Body of pancreas (tissue), 4 donors: ENCODE measurements at places on chromosomes 2 and 18. TPM values are rescaled to one million over a fixed set of nuclear protein-coding genes. Genes with fewer than 3 reads are reported as not detected.

- DNase-seq = no peak
Observed at GRCh38 chr2:65024149-65024829, 31.9 kb upstream of the CEP68 start.

GRCh38 chr18:5893956-5894610 is 1.2 kb downstream of the TMEM200C start:
- no peak for DNase-seq

DNA sequence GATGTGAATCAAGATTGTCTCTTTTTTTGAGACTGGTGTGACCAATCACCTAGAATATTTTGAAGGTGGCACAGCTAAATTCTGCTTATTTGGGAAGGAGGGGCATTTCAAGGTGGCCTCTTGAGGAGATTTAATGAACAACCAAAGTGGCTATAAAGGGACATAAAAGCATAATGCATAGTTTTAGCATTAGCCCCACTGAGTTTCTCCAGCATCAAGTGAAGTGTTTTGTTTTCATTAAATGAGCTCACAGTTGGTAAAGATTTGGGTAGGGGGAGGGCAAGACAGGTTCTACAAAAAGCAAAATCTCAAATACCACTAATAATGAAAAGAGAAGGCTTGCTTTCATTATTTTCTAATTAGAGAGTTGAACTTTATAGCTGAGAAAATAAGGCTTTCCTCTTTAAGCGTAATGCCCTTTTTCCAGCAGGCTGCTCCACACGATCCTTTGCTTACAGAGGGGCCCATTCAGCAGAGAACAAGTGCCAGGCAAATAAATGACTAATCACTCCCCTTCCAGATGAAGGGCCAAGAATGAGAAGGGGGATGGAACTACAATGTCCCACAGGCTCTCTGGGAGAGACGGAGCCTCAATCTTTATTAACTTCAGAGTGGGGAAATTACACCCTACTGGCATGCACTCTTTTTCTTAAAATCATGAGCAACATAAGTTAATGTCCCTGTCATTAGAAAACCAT is 35.9 kb downstream of the LHCGR start:
- no peak for DNase-seq

GRCh38 chr18:907885-908757 is 3.5 kb downstream of the ADCYAP1 start:
- no peak for DNase-seq

GRCh38 chr2:163612332-163612731 is 123.5 kb downstream of the FIGN start:
- no peak for DNase-seq

GRCh38 chr2:63741884-63742579 is 99.7 kb upstream of the UGP2 start:
- DNase-seq = no peak

DNA sequence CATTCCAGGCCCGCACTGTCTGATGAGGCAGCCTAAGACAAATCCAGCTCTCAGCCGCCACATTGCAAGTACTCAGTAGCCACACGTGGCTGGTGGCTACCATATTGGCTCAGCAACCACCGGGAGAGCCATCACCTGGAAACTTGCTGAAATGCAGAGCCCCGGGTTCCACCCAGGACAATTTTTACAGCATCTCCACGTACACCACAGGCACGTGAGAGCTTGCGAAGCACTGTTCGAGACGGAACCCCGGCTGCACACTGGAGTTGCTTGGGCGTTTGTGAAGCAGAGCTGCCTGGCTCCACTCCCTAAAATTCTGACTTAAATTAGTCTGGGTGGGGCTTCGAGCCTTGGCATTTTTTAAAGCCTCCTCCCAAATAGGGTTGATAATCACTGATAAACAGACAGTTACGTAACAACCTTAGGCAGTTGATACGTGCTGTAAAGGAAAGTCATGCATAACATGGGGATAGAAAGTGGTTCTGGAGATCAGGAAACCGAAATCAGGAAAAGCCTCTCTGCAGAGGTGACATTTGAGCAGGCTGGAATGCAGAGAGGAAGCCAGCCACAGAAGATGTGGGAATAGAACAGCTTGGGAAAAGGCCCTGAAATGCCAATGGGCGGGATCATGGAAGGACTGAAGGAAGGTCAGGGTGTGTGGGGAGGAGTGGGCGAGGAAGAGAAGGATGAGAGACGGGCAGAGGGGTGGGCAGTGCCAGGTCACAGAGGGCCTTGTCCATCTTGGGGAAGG is 6.2 kb downstream of the ASAP2 start:
- DNase-seq = no peak

DNA sequence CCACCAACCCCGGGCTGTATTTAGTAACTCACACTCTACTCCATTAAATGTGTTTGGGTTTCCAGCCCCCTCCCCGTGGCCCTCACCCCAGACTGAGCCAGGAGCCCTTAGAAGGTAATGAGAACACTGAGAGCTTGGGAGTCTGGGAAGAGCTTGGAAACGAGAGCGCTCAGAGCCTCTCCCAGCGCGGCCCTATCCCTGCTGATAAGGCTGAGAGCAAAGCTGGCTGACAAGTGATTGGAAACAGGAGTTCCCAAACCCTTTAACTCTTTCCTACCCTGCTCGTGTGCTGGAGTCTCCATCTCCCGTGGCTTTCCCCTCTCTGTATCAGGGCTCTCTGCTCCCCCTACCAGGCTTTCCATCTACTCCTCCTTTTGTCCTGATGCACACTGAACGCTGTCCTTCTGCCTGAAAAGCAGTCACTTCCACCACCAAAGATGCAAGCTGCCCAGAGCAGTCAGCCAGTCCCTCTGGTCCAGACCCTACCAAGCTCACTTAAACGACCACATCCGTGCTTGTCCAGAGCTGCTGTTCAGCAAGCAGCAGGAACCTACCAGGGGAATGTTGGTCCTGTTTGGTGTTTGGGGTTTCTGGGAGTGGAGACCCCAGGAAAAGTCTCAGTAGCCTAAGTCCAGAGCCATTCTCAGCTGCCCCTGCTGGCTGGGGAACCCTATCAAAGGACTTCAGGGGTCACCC is 100.0 kb upstream of the PKDCC start:
- DNase-seq = no peak

DNA sequence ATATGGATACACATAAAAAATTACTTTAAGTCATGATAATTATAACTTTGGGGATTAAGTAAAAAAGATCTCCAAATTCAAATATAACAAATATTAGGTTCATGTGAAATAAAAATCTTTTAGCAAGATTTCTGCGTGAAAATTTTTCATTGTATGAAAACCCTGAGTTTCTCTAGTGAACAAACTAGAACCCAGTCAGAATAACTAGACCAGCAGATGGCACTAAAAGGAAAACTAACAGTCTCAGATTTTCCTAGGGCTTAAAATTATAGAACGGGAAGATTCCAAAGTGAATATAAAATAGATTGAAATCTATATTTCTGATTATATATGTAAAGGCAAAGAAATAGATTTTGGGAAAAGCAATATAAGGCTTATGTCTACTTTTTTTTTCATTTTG is 43.3 kb downstream of the TMEM200C start:
- no peak for DNase-seq

GRCh38 chr2:238289574-238289973 is 1.2 kb upstream of the PER2 start:
- no peak for DNase-seq

DNA sequence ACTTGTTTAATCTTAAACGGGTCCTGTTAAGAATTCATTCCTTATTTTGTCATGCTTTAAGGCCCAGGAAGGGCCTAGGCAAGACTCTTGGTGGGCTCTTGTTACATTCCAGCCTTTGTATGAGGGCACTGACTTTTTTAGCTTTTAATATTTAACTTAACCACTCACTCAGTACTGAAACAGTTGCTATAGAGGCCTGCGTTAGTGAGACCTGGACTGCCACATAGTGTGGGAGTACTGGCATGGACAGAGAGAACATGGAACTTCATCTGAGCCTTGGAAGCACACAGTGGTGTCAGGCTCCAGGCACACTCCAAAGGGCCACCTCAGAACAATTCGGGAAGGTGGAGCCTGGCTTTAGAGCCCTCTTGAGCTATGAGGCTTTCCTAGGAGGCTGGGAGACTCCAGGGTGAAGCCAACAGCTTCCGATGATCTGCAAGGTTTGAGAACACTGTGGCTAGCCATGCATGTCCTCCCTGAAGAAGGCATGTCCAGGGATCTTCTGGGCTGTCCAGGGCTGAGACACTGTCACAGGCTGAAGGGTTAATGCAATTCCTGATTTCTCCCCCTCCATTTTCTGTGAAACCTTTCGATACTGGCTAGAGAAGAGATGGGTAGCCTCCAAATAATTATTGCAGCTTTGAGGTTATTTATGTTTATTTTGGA is 155.4 kb upstream of the ACAA2 start:
- no peak for DNase-seq

GRCh38 chr2:25887624-25888242 is 9.4 kb upstream of the ASXL2 start:
- DNase-seq = no peak

GRCh38 chr2:19138264-19138825 is 220.1 kb downstream of the OSR1 start:
- DNase-seq = no peak

DNA sequence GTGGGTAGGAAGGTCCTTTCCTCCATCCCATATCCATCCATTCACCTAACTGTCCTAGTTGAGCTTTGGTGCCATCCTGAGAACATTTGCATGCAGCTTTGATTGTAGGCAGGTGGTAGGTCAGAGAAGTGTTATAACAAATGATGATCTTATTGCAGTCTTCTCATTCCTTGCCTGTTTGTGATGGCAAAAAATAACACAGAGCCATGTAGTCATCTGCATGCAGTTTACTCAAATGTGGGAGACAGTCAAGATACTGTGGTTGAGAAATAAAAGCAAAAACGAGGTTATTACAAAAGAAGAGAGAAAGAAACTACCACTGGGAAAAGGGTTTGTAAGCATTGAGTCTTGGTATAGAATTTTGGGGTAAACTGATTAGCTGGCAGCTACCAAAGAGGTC is 66.3 kb downstream of the AOX1 start:
- no peak for DNase-seq

- DNase-seq = no peak
Observed at GRCh38 chr2:74429487-74430451, 8.2 kb downstream of the WDR54 start.

- DNase-seq = no peak
Observed at GRCh38 chr2:241853651-241854341, 4.9 kb downstream of the PDCD1 start.

DNA sequence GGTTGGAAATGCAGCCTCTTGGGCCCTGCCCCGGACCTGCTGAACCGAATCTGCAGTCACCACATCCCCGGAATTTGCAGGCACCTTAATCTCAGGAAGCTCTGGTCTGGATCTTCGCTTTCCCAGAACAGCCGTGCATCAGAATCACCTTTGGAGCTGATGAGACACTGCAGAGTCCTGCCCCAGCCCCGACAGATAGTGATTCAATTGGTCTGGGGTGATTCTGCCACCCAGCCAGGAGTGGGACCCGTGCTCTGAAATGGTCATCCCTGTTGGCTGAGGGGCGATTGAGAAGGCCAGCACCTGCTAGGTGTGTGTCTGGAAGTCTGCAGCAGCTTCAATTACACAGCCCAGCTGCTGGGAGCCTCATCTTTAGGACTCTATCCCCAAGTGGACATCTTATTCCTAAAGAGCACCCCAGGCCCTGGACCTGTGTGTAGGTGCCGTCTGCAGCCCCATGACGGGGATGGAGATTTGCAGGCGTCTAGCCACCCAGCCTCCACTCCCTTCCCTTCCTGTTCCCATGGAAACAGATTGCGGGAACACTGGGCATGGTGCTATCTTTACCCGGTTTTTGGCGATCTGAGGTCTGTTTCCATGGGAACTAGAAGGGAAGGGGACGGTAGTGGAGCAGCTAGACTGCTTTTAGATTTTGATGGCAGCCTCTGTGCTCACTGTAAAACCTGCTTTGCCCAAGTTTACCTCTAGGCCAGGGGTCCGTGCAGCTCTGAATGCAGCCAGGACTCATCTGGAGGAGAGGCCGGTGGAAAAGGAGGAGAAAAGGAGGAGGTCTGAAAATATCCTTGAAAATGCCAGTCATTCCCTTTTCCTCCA is 156.1 kb downstream of the LDLRAD4 start:
- DNase-seq = no peak

DNA sequence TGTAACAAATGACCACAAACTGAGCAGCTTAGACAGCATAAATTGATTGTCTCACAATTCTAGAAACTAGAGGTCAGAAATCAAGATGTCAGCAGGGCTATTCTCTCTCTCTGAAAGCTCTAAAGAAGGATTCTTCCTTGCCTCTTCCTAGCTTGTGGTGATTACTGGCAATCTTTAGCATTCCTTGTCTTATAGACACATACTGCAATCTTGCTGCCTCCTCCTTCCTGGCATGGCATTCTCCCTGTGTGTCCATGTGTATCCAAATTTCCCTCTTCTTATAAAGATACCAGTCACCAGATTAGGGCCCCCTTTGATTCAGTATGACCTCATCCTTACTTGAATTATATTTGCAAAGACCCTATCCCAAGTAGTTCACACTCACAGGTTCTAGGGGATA is 2.3 kb downstream of the ASB3 start:
- DNase-seq = no peak

DNA sequence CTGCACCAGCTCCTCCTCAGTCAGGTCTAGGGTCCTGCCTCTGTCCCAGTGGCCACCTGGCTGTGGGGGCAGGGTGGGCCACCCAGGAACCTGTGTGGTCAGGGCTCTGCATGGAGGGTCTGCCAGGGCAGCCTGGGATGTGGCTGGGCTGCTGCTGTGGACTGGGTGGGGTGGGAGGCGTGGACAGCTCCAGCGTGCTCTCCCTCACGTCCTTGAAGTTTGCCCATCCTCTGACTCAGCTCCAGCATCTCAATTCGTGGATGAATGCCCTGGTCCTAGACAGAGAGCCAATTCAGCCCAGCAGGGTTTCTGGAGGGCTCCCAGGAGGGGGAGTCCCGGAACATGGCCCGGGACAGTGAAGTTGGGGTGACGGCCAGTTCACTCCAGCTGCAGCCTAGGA is 64.3 kb upstream of the EPAS1 start:
- no peak for DNase-seq

GRCh38 chr2:232873292-232873908 is 3.3 kb downstream of the SNORC start:
- no peak for DNase-seq

- DNase-seq = no peak
Observed at GRCh38 chr2:232038251-232038880, 76.9 kb downstream of the DIS3L2 start.

- no peak for DNase-seq
Observed at GRCh38 chr2:107808959-107809358, 17.7 kb upstream of the RGPD4 start.

DNA sequence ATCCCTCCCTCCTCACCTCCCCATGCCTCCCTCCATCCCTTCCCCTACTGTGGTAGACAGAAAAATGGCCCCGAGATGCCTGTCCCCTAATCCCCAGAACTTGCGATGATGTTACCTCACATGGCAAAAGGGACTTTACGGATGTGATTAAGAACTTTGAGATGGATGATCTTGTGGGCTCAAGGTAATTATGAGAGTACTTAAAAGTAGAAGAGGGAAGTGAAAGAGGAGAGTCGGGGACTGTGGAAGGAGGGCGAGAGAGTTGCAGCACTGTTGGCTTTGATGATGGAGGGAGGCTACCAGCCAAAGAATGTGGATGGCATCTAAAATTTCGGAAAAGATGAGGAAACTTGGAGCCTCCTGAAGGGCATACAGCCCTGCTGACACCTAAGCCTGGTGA is 66.5 kb downstream of the AGAP1 start:
- no peak for DNase-seq

- no peak for DNase-seq
Observed at GRCh38 chr2:238655198-238655860, 192.6 kb upstream of the TWIST2 start.

IL36RN gene
- total RNA-seq = not detected

LRRC30 gene
- total RNA-seq = not detected

PROKR1 gene
- total RNA-seq = not detected

MRPL19 gene
- 22.1 TPM for total RNA-seq

CRACDL gene
- total RNA-seq = 22.1 TPM

CDCA7 gene
- total RNA-seq = 3.6 TPM

GREB1 gene
- 10.4 TPM for total RNA-seq

INHBB gene
- total RNA-seq = 7.9 TPM

EML6 gene
- 2.6 TPM for total RNA-seq

TMEM37 gene
- total RNA-seq = 19.1 TPM
